ENCODE measurements at places on chromosomes 11 and 22.

GRCh38 chr11:81596704-81597103 is 1137.0 kb downstream of the FAM181B start:
- no peak for DNase-seq

DNA sequence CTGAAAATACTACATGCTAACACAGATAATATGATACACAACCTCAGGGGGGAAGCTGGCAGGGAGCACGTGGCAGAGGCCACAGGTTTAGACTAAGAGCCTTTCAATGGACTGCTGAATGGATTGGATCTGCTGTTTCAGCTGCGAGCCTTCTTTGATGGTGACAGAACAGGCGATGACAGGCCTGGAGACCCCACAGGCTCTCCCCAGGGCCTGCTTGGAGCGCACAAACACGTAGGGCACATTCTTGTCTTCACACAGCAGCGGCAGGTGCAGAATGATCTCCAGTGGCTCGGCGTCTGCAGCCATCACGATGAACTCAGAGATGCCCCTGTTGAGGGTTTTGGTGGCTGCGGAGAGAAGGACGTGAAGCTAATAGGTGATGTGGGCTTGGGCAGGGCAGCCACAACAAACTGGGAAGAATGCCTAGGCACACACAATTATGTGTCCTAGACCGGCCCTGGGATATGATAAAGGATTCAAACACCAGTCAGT is 13.8 kb downstream of the SNU13 start:
- no peak for DNase-seq

GRCh38 chr11:69304258-69304657 is 10.3 kb downstream of the MYEOV start:
- no peak for DNase-seq

GRCh38 chr22:50208939-50209892 is 8.4 kb downstream of the SELENOO start:
- DNase-seq = no peak

DNA sequence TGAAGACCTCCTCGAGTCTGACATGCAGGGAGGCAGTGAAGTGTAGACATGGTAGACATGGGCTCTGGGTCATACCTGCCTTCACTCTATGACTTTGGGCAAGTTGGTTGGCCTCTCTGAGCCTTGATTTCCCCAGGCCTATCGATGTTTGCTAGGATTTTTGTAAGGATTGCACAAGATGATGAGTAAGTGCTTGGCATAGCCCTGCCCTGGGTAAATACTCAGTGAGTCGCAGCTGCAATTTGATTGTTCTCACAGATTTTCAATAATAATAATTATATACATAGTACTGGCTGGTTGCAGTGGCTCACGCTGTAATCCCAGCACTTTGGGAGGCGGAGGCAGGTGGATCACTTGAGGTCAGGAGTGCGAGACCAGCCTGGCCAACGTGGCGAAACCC is 18.1 kb downstream of the MCM5 start:
- no peak for DNase-seq

- DNase-seq = no peak
These were observed 294.1 kb upstream of the MTNR1B start for GRCh38 chr11:92675303-92675702.

- no peak for DNase-seq
These were observed 44.2 kb downstream of the CERK start for GRCh38 chr22:46693634-46694415.

DNA sequence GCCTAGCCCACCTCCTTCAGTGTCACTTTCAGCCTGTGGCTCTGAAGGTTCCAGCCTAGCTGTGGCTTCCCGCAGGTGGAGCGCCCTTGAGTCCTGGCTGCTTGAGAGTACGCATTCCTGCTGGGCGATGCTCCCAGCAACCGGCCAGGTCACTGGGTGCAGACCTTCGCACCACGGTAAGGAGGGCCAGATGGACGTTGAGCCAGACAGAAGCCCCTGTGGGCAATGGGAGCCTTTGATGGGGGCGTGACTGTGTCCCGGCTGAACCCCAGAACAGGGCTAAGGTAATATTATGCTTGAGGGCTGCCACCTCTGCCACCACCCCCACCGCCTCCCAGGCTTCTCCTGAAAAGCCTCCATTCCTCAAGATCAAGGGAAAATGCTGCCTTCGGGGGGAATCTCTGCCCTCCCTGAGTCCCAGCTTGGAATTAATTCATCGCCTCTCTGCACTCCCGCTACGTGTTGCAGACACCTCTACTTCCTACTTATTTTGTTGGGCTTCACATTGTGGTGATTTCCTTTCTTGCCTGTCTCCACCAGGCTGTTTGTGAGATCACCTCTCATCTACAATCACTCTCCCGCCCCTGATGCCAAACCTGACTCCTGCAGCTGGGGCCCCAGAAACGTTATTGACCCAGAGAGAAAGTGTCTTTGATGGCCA is 144.9 kb upstream of the NECTIN1 start:
- no peak for DNase-seq

DNA sequence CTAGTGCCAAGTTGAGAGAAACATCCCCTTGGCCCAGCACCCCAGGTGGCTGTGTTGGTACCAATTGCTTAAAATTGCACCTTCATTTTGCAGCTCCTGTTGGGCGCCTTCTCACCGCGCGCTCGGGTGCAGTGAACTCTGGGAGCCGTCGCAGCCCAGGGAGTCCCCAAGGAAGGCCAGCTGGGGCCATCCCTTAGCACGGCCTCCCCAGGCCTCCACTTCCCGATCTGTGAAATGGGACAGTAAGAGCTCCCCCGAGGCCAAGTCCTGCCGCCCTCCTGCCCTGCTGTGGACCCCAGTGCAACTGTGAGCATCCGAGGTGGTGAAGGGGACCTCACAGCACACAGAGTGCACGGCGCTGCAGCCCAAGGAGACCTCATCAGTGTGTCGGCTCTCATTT is 1234.1 kb downstream of the BRD1 start:
- no peak for DNase-seq

DNA sequence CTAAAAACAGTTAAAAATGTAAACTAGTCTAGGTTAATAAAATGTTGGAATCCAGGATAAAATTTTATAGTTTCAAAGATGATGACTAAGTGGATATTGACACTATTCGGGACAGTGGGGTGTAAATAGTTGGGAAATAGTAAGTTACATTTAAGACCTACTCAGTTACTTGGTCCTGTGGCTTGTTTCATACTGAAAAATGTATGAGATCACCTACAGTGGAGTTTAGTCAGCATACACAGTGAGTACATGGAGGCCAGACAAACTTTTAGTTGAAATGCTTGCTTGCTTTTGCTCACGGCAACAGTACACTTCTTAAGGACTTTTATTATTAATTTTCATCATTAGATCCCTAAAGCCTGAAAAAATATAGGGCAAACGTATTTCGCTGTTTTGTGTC is 16.1 kb downstream of the TRIM22 start:
- DNase-seq = no peak

- DNase-seq = no peak
These were observed 90.3 kb upstream of the CD82 start for GRCh38 chr11:44475114-44475686.

- no peak for DNase-seq
These were observed 57.5 kb upstream of the ANO1 start for GRCh38 chr11:70020336-70021214.

DNA sequence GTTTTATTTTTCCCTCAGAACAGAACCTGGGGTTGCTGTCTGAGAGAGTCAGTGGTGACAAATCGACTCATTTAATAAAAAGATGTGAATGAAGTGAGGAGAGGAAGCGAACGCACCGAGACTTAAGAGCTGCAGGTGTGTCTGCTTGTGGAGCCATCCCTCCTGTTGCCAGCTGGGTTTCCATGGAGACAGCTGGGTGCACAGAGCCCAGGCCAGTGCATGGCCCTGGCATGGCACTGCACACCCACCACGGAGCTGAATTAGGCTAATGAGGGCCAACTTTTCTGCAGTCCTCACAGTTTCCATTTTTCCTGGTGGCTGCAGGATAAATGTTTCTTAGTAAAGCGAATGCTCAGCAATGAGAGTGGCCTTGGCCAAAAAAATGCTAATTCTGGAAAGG is 750.2 kb downstream of the OPCML start:
- no peak for DNase-seq

DNA sequence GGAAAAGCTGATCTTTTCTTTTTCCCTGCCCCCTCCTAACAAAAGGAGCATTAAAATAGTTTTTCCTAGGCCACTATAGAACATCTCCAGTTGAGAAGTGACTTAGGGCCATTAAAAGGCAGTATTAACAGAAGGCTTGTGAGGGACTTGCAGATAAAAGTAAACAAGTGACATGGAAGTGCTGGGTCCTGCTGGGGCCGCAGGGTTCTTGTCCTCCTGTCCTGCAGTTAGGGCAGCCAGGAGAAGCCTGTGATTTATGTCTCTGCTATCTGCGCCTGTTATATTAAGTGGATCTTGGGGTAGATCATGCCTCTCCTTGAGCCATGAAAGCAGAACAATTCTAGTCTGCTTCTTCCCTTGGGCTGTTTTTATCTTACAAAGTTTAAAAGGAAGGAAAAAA is 271.4 kb upstream of the C11orf87 start:
- no peak for DNase-seq

- no peak for DNase-seq
These were observed 84.9 kb downstream of the WNT7B start for GRCh38 chr22:45891996-45892621.

DNA sequence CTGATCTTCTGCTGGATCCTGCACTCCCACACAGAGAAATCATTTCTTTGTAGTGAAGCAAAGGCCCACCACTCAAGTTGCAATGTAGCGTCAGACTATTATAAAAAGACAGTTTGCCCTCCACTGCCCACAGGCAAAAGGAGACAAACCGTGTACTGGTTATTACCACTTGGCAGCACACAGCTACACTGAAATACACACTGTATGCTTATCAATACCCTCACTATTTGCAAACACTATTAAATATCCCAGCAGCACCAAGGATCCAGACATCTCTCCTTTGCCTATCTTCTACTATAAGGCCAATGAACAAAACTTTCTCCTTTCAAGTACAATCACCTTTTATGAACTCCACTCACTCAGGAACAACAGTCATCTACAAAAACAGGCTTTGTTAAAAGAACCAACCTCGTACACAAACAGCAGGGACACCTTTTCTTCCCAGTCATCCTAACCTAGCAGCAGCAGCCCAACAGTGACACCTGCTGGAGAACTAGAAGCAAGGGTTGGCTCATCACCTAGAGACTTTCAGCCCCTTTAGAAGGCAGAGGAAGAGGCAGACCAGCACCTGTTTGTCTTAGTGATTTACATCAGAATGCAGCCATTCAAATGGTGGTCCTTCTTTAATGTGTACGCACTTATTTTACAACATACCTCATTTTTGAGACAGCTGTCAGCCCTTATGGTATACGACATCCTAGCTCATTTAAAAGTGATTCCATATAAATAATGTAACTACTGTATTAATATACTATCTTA is 56.1 kb downstream of the AMBRA1 start:
- peak; percentile 17 for DNase-seq
